Stimulated activated CD4-positive, alpha-beta T cell treated with anti-CD3 and anti-CD28 coated beads, Interleukin-1b, Interleukin-23, amount 100 ng/mL, for 1 hour (primary cell): ENCODE measurements at places on chromosomes 4 and X.

GRCh38 chr4:123244137-123244536 lies 152.5 kb upstream of the SPRY1 start:
- no peak for DNase-seq

DNA sequence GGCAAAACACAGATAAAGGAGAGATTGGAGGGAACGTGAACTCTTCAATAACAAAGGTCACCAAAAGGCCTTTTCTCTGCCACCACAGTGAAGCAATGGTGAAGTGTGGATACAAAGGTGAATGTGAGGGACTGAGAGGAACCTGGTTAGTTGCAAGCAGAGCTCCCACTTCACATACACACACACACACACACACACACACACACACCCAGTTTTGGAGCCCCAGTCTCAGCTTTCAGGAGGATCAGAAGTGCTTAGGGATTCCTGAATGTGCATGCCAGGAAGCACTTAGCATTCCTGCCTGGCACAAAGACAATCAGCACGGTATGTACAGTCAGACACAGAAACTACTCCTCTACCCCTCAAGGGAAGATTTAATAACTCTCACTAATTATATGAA lies 71.5 kb downstream of the ARHGEF9 start:
- no peak for DNase-seq

DNA sequence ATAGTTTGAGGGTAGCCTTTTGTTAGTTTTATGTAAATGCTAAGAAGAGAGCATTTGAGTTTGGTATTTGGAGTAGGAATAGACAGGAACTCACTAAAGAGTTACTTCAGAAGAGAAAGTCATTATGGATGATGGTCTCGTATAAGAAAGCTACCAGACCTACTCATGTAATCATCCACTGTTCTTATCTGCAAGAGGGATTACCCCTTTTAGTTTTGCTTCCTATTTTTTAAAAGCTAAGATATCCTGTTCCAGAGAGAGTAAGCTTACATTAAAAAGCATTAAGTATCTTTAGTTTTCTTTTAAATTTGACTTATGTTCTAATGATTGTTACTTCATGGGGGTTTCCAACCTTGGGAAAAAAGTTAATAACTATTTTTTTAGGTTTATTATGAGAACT lies 12.5 kb upstream of the ART3 start:
- no peak for DNase-seq

GRCh38 chr4:107392380-107392779 lies 327.7 kb downstream of the PAPSS1 start:
- no peak for DNase-seq

DNA sequence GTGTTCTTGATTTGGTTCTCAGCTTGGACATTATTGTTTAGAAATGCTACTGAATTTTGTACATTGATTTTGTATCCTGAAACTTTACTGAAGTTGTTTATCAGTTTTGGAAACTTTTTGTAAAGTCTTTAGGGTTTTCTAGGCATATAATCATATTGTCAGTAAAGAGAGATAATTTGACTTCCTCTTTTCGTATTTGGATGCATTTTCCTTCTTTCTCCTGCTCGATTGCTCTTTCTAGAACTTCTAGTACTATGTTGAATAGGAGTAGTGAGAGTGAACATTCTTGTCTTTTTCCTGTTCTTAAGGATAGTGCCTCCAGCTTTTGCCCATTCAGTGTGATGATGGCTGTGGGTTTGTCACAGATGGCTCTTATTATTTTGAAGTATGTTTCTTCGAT lies 24.1 kb downstream of the TMPRSS11A start:
- no peak for DNase-seq

DNA sequence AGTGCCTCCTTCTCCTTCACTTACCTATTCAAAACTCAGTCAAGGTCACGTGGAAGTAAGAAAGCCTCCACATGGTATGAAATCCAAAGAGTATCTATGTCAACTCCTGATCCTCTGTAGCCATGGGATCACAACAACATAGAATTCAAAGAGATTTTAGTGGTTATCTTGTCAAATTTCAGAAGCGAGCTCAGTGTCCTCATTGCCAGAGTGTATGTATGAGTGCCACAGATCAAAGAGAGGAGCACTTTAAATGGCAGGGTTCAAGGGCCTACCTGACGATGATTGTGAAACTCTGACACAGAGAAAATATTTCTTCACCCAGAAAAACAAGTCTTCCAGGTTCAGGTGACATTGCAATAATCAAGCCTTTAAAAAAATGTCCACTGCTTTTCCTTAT lies 1.2 kb upstream of the ACE2 start:
- no peak for DNase-seq

DNA sequence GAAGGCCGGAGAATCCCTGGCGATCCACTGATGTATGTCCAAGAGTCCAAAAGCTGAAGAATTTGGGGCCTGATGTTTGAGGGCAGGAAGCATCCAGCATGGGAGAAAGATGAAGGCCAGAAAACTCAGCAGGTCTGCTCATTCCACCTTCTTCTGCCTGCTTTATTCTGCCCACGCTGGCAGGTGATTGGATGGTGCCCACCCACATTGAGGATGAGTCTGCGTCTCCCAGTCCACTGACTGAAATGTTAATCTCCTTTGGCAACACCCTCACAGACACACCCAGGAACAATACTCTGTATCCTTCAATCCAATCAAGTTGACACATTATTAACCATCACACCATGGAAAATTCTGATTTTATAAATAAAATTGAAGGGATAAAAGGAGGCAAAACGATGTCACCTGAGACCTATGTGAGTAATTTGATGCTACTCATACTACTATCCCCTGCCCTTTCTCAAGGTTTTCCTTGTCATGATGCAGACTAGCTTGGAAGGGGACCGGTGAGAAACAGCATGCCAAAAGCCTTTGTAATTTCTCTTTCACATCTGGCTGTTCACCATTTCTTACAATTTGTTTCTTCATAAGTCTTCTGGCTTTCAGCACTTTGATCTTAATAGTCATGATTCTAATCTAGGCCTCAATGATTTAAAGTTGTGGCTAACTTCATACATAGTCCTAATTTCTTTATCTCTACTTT lies 9.7 kb upstream of the PYURF start:
- no peak for DNase-seq

DNA sequence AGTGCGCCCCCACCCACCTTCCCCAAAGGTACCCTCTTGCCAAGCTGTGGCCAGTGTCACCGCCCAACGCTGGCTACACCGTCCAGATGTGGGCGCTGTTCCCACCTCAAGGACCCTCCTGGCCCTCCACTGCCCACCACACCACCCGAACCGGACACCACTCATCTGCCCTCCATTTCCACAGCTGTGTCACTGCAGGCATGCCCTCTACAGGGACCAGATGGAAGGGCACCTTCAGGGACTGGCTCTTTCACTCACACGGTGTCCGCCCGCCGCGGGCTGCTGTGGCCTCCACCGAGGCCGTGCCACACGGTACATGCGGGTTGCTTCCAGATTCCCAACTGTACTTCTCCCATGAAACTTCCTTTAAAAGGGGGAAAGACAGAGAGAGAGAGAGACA lies 87.7 kb downstream of the FAM53A start:
- no peak for DNase-seq

DNA sequence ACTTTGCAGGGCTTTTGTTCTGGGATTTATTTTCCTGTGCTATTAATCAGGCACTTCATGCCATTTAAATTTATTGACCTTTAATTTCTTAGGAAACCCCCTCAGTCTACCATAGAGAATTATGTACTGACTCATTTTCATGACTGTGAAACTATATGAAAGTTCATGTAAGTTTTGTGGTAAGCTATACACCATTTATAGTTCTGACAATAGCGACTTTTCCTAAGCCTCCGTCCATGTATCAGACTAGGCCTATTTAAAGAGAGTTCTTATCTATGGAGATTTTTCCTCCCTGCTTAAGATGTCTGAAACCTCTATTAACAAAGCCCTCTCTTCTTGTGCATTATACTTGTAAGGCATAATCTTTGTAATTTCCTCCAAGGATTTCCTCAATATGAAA lies 111.6 kb downstream of the AFF2 start:
- DNase-seq: no peak

DNA sequence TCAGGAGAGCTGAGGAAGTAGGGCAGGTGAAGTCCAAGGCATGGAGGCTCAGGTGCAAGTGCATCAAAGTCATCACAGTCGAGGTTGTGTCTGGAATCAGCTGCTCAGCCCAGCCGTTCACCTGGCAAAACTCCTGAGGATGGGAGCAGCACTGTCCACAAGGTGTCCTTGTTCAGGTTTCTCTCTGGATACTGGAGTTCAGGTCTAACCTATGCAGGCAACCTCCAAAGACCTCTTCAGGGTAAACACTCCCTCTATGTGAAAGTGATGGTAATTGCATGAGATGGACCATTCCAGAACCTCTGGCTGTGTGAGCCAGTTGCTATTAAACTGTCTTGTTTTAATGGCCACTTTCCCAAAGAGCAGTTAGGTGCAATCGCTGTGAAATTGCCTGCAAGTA lies 120.2 kb upstream of the PSAPL1 start:
- no peak for DNase-seq

DNA sequence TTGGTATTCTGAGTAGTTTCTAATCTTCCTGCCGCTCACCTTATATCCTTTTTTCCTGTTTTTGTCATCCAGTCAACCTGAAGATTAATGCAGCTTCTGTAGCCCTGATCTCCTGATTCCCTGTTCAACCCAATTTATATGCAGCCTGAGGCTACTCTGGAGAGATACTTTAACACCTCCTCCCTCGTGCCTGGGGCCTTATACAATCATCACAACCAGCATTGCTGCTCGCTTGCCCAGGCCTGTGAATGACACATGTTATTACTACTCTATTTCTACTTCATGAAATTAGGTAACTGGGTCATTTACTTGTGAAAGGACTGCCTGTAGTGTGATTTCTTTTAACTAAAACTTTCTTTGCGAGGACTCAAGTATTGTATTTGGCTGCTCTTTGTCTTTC lies 33.7 kb upstream of the WDR17 start:
- DNase-seq: no peak

DNA sequence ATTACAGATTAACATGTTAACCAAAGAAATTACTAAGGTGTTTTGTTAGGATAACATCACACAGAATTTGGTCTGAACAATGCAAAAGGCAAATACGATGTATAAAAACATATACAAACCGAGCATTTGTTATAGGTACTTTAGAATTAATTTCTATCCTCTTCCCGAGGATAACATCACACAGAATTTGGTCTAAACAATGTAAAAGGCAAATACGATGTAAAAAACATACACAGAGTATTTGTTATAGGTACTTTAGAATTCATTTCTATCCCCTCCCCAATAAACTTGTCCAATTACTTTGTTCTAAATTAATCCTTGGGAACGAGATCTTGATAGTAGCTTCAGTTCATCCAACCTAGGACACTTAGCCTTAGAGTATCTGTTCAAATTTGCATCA lies 7.6 kb downstream of the HNRNPDL start:
- DNase-seq: no peak

- no peak for DNase-seq
Measured at GRCh38 chrX:25733148-25733547, 405.0 kb upstream of the MAGEB18 start.

DNA sequence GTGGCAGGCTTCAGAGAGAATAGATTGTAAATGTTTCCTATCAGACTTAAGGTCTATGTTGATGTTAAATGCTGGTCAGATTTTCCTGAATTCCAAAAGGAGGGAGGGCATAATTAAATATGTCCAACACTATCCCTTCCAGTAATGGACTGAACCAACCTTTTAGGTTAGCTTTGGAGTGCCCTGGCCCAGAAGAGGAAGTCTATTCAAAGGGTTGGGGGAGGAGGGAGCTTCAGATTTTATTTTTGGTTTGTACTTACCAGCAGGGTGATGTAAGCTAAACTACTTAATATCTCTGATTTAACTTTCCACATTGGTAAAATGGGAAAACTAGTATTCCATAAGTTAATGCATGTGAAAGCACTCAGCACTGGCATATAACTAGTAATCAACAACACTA lies 91.1 kb downstream of the RBM46 start:
- DNase-seq: no peak

DNA sequence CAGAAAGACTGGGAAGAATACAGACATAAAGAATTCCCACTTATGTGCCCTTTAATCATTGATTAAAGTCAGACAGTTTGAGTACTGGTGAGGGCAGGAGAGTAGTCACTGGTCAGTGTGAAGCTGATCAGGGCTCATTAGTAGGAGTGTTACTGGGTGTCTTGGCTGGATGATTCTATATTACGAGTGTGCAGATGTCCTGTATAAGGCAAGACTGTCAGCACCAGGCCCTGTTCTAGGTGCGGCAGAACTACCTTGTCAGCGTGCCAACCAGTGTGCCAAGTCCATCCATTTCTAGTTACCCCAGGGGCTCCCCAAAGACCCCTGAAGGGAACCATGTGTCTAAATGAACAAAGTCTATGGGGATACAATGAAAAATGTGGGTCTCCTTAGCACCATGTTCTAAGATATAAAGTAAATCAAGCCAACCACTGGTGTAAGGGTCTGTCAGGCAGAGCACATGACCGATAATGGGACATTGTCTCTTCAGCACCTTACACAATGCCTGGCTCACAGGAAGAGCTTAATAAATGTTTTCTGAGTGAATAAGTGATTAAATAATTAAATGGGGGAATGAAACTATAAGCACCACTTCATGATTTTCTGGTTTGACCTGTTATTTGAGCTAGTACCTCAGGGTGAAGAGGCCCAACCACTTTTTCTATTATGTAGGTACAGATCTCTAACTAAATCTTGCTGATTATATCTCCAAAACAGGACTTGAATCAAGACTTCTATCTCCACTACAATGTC lies 205.0 kb downstream of the CAMK2D start:
- DNase-seq: no peak

DNA sequence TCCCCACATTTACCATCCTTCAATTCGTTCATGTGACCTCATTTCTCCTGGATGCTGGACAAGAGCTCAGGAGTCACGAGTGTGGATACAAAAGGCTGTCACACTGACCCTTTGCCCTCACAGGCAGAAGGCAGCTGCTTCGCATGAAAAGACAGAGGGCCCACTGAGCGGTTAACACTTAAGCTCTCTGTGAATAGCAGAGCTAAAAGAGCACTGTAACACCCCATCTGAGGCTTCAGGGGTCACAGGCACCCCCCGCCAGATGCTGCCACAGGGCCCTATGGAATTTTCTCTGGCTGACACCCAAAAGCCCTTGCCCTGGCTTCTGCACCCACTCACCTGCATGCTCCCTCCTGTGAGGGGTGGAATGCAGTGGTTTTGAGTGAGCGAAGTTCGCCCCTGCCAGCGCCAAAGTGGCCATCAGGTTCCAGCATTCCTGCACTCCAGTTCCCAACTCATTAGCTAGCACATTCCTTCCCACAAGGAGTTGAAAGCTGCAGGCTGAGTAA lies 360.9 kb downstream of the PPP3CA start:
- no peak for DNase-seq

- DNase-seq: no peak
Measured at GRCh38 chr4:120018786-120019185, 47.9 kb downstream of the MAD2L1 start.

DNA sequence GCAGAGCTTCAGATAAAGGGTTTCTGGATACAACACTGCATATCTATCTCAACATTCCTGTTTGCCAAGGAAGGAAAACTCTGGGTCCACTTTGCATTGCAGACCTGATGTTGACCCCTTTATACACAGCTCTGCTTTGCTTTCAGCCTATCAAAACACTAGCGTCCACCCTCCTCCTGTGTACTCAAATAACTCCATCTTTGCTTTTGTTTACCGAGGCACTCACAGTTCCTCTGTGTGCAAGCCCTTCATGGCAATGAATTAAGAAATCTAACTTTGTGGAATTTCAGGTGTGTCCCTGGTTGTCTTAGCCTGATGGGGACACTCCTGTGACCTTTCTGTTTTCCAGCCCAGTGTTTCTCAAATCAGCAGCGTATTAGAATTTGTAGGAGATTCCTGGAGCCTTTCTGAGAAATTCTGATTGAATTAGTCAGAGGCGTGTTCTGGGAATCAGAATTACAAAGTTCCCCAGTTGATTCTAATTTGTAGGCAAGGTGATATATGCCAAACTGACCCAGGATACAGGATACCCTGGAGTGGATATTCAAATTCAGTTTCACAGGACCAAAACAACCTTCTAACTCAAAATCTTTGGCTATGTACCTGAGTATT lies 68.6 kb downstream of the DTHD1 start:
- no peak for DNase-seq
